ENCODE measurements at places on chromosomes 5 and 9.

DNA sequence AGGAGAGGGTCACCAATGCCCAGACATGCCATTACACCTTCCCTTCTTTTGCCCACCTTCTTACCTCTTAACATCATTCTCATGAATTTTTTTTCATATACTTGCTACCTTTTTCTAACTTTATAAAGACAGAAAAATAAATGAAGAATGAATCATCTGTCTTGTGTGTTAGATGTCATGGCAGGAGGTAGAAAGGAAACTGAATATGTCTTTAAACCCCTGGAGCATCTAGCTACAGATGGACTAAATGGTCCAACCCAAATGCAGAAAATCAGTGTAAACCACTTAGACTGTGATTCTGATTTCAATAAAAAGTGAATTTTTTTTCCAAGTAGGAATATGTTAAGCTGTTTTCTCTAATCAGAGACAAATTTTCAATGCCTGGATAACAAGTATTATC, 11.8 kb upstream of the IL6ST start:
- DNase-seq, result no peak

DNA sequence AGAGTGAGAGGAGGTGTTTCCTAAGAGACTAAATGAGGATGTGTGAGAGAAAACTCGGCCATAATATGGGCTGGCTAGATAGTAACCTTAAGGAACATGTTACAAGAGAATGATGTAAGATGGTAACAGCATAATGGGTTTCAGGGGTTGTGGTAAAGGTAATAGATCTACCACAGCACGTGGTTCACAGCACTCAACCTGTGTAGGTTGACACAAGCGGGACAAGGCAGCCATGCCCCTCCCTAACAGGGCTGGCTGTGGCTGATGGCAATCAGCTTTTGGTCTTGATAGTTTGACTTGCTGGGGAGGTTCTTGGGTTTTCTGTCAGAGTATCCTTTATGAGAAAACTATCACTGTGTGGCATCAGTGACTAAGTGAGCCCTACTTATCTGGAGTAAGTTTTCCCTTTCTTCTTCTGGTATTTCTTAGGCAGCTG, 138.6 kb downstream of the TRIO start:
- no peak for DNase-seq

GRCh38 chr5:159049844-159050315, 49.8 kb downstream of the EBF1 start:
- DNase-seq, result no peak

DNA sequence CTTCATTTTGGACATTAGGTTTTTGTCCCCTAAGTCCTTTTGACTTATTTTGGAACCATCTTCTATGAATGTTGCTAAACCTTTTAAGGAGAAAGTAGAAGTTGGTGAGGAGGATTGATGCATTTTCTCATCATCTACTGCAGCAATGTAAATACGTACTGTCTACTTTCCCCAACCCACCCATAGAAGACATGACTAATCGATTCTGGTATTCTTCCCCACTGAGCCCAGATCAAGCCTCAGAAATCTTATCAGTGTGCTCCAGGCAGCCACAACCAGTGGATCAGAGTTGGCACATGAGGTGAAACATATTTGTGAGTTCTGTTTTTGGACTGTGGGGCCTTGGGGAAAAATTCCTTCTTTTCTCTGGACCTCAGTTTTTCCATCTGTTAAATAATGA, 57.7 kb downstream of the FGF18 start:
- DNase-seq, result no peak

- DNase-seq, result no peak
These were observed 32.6 kb upstream of the GPX3 start for GRCh38 chr5:150987746-150988145.

DNA sequence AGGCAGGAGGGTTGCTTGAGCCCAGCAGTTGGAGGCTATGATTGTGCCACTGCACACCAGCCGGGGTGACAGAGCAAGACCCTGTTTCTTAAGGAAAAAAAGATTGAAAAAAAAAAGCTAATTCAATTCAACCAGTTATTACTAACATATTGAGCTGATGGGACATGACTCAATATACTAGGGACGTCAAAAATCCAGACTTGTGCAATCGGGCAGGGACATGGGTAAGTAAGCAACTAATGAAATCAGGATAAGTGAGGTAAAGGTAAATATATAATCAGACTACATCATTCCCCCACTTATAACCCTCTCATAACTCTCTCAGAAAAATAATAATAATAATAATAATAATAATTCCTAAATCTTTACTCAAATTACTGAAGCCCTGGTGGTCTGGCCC, 975 bp upstream of the HAVCR1 start:
- DNase-seq, result no peak

DNA sequence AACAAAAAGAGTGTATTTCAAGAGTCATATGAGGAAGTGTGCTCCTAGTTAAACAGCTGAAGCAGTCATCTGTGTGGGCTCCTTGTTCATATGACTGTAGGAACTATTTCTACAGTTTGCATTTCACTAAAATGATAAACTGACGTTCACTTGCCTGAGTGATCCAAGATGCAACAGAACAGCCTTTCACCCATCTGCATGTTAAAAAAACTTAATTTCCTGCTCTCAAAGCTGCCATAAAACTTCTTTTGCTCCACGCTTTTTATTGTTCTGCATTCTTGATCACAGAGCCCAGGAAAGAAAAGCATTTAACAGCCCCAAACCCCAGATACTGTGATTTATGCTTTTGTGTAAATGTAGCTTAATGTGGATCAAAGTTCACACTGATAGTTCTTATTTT, 43.9 kb downstream of the ZNF608 start:
- no peak for DNase-seq
